ENCODE measurements at places on chromosomes 12 and 14.

DNA sequence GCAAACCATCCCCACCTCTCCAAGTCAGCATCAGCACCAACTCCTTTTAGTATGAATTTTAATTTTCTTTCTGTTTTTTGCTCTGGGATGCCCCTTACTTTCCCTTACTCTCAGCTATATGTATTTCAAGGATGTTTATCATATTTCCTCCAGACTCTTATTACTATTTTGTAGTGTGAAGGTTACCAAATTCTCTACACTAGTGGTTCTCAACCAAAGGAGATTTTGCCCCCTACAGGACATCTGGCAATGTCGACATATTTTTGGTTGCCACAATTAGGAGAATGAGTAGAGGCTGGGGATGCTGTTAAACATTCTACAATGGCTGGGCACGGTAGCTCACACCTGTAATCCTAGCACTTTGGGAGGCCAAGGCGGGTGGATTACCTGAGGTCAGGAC lies 29.1 kb upstream of the SOS2 start:
- DNase-seq, result no peak

DNA sequence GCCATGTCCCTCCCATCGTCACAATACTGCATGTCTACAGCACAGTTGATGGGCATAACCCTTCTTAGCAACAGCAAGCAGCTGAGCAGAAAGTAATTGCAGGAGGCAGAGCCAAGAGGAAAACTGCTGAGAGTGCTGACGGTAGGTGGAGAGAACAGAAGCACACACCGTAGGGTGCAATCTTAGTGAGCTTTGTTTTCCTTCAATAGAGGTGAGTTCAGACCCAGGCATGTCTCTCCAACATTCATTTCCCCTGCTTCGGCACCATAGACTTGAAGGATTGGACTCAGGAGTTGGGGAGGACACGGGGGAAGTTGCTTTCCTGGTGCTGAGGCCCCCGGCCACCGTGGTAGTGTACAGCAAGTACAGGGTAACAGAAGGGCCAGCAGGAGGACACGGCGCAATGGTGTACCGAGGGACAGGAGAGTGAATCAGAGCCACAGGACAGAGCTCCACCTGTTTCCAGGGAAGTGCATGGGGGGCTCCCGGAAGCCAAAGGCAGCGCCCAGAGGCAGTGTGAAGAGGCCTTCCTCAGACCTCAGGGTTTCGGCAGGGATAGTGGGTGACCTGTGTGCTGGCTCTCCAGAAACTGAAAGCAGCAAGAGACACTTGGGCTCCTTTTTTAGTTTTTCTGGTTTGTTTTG lies 36.3 kb upstream of the SINHCAF start:
- no peak for DNase-seq

GRCh38 chr14:57382283-57382682 lies 8.1 kb upstream of the NAA30 start:
- no peak for DNase-seq

DNA sequence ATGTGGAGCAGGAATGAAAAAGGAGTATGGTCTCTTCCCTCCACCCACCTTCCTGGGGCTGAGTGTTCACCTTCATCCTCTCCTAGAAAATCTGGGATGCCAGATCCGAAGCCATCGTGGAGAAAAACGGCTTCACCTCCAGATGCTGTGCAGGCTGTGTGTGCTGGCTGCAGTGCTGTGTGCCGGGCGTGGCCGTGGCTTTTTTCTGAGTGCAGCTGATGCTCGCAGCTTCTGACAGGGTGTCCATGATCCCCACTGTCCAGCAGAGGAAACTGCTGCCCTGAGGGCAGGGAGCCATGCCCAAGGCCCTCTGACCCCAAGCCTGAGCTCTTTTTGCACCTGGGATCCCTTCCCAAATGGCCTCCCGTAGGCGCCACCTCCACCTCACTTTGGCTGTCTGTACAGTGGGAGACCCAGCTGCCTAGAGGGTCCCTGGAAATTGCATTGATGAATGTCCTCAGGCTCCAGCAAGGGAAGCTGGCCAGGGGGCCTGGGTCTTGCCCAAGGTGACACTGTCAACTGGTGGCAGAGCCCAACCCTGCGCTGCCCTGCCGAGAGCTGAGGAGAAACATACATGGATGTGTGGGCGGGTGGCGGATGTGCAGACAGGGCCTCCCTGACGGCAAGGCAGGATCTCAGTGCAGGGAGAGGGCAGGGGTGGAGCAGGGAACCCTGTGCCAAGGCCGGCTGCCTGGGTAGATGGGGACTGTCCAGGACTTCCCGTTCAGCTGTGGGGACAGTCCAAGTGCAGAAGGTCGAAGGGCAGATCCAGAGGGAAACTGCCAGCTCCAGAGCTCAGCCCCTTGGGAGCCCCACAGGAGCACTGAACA lies 53.3 kb downstream of the BEGAIN start:
- no peak for DNase-seq

DNA sequence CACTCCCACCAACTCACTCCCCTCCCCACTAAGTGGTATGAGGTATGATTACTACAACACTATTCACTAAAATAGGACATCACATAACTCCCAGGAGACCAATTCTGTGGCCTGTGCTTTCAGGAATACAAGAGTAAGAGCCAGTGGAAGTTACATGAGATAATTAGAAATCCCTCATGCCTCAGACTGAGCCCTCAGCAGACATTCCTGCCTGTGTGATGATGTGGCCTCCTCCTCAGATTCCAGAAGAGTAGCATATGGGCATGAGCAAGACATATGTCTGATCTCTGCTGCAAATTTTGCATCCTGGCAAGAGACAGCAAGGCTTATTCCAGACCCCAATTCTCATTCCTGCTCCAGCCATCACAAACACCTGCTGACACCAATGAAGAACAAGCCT lies 46.0 kb upstream of the BMP4 start:
- no peak for DNase-seq

- no peak for DNase-seq
Measured at GRCh38 chr12:53055471-53056266, 5.8 kb downstream of the TNS2 start.

DNA sequence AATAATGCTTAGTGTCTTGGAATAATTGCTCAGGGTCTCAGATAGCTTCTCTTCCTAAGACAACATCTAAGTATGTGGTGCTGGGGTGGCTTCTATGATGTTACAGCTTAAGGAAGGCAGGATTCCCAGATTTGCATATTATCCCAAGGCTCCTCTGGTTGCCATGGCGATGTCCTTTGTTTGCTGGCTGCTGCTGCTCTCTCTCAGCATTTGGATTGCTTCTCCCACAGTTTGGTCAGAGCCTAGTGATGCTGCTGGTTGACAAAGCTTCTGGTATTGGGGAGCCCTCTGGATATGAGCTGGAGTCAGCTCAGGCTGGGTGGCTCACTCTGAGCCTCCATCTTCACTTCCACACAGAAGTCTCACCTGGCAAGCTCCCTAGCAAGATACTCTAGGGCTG lies 56.4 kb upstream of the FBXO33 start:
- DNase-seq, result no peak

DNA sequence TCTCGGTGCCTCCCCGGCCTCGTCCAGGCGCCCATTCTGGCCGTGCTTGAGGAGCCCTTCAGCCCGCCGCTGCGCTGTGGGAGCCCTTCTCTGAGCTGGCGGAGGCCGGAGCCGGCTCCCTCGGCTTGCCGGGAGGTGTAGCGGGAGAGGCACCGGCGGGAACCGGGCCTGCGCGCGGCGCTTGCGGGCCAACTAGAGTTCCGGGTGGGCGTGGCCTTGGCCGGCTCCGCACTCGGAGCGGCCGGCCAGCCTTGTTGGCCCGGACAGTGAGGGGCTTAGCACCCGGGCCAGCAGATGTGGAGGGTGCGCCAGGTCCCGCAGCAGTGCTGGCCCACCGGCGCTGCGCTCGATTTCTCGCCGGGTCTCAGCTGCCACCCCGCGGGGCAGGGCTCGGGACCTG lies 168.7 kb upstream of the RPL10L start:
- DNase-seq, result no peak

- peak; percentile 30 for DNase-seq
Measured at GRCh38 chr14:92538412-92538985, 24.9 kb downstream of the RIN3 start.

- no peak for DNase-seq
Measured at GRCh38 chr12:27279826-27280225, 35.7 kb downstream of the STK38L start.

DNA sequence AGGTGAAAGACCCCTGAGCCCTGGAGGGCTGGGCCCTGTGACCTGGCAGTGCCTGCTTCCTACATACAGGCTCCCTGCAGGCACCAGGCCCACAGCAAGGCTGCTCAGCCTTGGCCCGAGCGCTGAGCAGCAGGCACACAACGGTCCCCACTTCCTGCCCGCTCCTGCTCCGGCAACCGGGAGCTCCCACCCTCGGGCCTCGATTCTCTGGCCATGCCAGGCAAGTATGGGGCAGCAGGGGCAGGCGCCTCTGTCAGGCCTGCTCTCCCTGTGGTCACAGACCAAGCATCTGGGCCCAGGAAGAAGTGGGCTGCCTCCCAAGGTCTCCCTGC lies 30.6 kb upstream of the NUDT14 start:
- no peak for DNase-seq

GRCh38 chr14:75454963-75455546 lies 27.2 kb downstream of the JDP2 start:
- DNase-seq, result no peak

DNA sequence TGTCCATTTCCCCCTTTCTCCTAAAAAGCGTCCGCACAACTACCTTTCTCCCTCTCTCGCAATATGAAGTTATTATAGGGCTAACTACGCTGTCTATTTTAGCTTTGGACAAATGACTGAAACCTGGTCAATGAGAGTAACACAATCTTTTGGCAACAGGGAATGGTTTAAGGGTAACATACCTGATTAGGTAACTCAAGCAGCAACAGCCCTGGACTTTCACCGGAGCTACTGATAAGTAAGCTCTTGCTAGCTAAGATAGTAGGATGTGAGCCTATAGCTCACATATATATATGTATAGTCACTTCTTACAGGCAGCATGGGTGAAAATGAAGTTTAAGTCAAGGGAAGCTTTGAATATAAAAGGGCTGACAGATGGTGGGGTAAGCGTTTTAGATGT lies 313.0 kb downstream of the CEP128 start:
- no peak for DNase-seq

- no peak for DNase-seq
Measured at GRCh38 chr12:110224379-110225304, 56.4 kb upstream of the ATP2A2 start.

DNA sequence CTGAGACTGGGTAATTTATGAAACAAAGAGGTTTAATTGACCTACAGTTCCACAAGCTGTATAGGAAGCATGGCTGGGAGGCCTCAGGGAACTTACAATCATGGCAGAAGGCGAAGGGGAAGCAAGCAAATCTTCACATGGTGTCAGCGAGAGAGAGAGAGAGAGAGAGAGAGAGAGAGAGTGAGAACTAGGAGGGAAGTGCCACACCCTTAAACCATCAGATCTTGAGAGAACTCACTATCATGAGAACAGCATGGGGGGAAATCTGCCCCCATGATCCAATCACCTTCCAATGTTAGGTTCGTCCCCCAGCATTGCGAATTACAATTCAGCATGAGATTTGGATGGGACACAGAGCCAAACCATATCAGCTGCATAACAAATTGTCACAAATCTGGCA lies 96.7 kb downstream of the CHST11 start:
- no peak for DNase-seq

DNA sequence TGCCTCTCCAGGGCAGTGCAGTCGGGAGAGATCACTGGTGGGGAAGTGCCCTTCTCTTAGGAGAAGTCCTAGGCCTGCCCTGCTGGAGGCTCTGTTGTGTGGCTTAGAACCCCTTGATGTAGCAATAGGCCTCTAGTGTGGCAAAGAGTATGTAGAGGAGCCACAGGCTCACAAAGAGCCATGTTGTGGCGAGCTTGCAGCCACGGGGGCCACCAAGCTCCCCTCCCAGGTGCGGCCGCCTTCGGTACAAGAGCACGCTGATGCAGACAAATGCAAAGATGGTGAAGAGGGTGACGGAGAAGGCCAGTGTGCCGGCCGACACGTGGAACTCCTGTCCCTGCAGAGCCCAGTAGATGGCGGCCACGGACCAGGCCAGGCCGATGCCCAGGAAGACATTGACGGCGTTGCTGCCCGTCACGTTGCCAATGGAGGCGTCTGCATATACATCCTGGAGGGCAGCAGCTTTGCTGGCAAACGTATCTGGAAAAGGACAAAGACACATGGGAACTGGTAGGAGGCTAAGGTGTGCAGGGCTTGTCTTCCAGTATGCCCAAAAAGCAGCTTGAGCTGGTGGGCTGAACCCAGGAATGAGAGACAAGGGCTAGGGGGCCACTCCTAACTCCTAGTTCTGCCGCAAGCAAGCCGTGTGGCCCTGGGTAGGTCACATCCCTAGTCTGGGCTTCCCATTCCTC lies 142.8 kb downstream of the SLC8A3 start:
- no peak for DNase-seq

- DNase-seq, result no peak
Measured at GRCh38 chr14:64092940-64093339, 201.2 kb downstream of the ESR2 start.

GRCh38 chr12:1398673-1399072 lies 195.7 kb downstream of the FBXL14 start:
- no peak for DNase-seq

- DNase-seq, result no peak
Measured at GRCh38 chr14:20820063-20820904, 17.6 kb upstream of the RNASE1 start.

- no peak for DNase-seq
Measured at GRCh38 chr12:122350141-122350848, 72.2 kb downstream of the CLIP1 start.

DNA sequence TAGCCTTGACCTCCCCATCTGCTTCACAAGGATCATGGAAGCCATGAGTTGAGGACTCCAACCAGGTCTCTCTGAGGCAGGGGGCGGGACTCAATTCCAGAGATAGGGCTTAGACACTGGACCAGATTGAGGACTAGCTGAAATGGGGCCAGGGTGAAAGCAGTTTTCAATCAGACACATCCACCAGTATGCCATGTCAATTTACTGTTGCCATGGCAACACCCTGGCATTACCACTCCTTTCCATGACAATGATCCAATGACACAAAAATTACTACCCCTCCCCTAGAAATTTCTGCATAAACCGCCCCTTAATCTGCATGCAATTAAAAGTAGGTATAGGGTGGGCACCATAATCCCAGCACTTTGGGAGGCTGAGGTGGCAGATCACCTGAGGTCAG lies 18.6 kb upstream of the DCAF5 start:
- DNase-seq, result no peak

DNA sequence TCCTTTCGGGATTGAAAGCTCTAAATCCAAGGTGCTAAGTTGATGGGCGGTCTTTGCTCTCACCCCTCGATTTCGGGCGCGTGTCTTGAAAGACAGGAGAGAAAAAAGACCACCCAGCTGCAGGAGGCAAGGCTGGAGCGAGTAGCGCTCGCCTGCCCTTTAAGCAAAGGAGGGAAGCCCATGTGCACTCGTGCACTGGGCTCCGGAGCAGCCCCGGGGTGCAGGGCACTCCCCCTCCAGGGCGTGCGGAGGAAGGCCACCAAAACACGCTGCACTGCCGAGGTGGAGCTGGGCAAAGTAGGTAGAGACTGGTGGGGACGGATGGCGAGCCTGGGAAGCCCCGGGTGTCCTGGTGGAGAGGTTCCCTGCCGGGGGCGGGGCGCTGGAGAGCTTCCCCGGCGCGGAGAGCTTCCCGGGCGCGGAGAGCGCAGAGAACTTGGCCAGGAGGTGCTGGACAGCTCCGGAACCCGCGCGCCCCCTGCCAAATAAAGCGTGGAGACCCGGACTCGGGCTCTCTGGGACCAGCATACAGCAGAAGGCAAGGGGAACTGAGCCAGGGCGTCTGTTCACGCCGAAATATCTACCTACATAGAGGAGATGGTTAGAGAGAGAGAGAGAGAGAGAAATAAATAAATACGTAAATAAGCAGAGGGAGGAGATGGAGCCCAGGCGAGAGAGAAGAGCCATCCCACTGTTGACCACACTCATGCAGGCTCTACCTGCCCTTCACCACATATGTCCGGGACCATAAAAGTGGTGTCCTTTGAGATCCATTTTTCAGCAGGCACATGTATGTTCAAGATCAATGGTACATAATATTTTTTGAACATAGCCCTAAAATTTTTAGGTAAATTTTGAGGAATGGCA lies 662 bp upstream of the NELL2 start:
- no peak for DNase-seq

Measured in GM12864 (cell line).